ENCODE measurements at places on chromosomes 4 and X.
A peak's percentile ranks its signal among the peaks of the same experiment; 100 is the strongest.

DNA sequence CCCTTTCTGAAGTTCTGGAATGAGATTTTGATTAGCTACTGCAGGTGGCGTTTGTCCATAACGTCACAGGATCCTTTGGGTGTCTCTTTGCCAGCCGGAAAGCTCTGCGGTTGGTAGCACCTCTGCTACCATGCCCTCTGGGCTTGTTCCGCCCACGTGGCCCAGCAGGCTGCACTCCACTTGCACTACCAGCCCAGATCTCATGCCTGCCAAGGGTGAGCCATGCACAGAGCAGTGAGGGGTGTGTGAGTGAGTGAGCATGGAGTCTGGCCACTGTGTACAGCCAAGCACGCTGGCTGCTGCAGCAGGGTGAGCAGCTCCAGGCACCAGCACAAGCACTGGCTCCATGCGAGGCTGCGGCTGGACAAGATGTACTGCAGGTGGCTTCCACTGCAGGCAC, 6.6 kb upstream of the HNRNPD start:
- no peak for DNase-seq

DNA sequence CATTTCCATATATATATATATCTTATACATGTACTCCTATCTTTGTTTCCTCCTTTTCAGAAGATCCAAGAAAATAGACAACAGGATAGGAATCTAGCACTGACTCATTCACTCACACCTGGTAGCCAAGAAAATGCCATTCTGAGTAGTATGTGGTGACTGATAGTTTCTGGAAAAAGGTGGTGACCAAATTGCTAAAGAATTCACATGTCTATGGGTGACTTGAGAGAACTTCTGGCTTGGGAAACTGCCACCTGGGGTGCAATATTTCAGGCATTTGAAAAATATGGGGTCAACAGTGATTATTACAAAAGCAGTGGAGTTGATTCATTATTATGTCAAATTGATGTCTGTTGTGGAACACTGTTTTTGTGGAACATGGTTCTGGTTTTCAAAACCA, 605.1 kb downstream of the PCDH18 start:
- DNase-seq, result peak; percentile 9

DNA sequence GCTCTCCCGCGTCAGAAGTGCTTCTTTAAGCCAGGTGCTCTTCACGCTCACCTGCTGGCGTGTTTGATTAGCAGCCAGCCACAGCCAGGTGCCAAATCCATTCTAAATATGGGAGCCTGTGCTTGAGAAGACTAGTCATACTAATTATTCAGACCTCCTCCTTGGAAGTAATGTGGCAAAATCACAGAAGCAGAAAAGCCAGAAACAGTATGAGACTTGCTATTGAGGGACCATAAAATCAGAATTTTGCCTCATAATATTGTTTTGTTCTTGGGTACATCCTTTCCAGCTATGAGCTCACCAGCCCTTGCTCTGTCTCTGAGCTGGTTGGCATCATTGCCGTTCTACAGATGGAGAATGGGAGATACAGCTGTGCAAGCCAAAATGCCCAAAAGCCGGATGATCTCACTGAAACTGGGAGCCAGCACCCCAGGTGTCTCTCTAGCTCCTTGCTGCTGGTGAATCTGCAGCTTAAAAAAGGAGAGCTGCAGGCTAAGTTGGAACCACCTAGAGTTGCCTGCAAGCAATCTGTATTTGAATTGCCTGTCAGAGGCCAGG, 205.4 kb downstream of the SHROOM3 start:
- no peak for DNase-seq

DNA sequence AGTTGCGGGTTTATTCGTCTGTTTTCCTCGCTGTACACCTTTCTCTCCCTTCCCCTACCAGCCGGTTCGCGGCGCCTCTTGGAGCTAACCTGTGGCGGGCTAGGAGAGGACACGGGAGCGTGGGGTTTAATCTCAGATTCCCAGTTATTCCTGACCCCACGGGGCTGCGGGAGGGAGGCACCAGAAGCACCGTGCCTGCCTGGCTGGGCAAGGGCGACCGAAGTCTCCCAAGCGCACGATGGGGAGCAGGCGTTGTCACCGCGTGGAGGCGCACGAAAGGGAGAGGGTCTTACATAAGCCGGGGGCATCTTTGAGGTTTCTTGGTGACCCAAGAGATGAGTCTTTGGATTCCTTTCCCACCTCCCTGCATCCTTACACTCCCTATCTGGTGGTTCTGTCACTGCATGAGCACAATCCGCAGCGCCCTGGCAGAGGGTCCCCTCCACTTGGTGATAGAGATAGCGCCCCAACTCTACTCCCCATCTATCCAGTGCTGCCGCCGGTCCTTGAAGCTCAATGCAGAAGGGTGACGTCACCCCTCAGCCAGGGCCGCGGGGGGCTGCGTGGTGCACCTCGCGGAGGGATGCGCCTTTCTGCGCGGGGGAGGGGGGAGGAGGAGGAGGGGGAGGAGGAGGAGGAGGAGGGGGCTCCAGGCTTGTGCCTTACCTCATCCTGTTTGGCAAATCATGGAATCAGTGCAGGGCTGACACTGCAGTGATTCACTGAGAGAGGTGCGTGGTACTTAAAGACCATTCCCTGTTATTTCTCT, 793 bp downstream of the TSPAN7 start:
- peak; percentile 3 for DNase-seq

DNA sequence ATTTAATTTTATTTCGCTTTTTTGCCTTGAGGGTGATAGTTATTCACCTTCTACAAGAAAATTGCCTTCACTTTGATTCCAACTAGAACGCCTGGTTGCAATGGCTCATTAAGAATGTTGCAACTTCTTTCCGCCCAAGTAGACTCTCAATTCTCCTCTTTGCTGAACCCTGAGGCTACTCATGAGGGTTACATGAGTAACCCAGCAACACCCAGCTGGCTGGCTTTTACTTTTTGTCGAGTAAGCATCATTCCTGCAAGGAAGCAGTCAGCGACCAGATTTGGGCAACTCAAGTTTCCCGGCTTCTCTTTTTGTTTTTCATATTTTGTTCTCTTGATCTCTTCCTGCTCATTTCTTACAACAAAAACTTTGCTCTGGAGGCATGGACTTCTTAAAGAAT, 495.4 kb downstream of the PACRGL start:
- no peak for DNase-seq

DNA sequence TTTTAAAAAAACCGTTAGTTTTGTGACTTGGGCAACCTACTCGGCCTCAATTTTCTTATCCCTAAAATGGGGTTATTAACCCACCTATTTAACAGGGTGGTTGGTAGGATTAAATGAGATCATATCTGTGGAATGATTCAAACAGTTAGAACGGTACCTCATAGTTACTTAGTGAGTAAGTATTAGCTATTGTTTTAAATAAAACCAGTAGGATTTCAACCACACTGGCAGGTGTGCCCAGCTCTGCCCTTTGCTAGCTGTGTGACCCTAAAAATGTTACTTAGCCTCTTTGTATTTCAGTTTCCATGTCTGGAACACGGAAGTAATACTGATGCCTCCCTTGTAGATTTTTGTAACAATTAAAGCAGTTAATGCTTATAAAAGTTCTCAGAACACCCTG, 225.8 kb upstream of the SPRY1 start:
- no peak for DNase-seq

GRCh38 chrX:76931518-76931917, 504.0 kb downstream of the MAGEE1 start:
- DNase-seq, result no peak

GRCh38 chr4:78423790-78424189, 127.8 kb upstream of the ANXA3 start:
- DNase-seq, result no peak

DNA sequence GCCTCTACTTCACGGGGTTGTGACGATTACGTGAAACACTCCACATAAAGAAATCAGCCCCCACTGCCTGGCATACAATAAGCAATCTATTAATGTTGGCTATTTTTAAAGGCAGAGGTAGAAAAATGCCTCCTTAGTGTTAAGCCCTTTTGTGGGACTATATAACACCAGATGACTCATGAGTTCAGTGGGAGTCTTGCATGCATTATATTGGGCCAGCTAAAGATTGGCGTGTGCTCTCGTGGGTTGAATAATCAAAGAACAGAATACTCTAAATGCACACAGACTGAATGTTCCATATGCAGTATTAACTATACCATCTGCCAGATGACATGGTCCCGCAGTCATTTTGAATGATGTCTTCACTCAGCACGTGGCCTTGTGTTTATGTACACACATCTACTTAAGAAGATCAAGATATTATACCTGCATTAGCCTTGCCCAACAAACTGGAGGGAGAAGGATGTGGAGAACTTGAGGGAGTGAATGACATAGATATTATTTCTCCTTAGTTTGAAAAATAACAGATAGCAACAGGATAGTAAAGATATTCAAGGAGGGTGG, 85.0 kb upstream of the MYOZ2 start:
- DNase-seq, result no peak

DNA sequence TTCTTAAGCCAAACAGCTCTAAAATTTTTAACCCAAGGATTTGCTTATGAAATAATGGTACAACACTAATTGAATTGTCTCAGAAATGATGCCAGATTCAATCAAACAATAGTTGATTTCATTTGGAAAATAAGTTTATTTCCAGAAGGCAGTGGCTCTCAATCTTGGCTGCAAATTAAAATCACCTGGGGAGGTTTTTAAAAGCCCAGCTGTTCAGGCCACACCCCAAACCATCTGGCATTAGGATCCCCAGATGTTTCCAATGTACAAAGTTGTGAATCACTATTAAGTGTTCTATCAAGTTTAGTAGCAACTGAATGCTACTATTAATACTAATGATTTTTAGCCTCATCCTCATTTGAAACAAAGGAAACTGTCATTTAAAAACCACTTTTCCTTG, 22.2 kb downstream of the TMEM184C start:
- peak; percentile 32 for DNase-seq

GRCh38 chr4:182454440-182455013, 211.3 kb downstream of the TENM3 start:
- no peak for DNase-seq

DNA sequence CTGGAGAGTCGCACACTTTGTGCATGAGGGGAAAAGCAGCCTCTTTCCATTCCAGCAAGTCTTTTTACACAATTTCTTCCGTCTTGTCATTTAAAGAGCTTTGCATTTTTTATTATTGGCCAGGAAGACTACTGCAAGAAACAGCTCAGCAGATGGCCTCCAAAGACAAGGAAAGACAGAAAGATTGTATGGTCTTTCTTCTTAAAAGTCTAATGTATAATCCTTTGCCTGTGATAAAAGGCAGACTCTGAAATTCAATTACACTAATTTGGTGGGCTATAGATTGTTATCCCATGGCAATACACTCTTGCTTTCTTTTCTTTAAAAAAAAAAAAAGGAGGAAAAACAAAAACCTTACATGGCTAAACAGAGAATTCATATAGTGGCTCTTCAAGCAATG, 5.9 kb downstream of the CAPN6 start:
- DNase-seq, result no peak

- no peak for DNase-seq
These were observed 42.6 kb downstream of the SHROOM4 start for GRCh38 chrX:50771382-50771781.

DNA sequence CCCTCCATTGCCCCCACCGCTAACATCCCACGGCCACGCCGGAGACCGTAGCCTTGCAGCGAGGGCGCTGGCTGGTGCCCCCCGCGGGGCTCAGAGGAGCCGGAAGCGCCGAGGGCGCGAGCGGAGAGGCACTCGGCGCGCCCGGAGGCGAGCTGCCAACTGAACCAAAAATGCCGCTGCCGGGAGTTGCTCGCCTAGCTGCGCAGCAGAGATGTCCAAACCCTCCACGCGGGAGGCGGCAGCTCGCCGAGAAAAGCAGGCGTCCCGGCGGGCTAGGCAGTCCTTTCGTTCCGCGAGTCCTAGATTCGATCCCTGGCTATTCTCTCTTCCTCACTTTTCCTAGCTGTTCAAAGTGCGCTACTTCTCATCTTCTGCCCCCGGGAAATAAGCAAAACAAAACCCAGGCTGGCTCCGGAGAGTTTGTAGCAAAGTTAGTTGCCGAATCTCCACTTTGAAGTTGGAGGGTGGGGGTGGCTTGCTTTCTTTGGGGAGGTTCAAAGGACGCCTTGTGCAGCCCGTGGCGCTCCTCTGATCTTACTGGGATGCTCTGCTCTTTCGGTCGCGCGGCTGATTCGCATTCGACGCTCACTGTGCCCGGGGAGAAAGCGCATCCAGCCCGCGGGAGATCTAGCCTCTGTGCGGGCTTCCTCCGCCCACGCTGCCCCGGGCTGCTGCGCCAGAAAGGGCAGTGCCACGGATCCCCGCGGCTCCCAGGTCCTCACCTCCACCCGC, 723 bp downstream of the NKX6-1 start:
- peak; percentile 67 for DNase-seq

GRCh38 chr4:6106156-6106555, 87.9 kb upstream of the C4orf50 start:
- no peak for DNase-seq

DNA sequence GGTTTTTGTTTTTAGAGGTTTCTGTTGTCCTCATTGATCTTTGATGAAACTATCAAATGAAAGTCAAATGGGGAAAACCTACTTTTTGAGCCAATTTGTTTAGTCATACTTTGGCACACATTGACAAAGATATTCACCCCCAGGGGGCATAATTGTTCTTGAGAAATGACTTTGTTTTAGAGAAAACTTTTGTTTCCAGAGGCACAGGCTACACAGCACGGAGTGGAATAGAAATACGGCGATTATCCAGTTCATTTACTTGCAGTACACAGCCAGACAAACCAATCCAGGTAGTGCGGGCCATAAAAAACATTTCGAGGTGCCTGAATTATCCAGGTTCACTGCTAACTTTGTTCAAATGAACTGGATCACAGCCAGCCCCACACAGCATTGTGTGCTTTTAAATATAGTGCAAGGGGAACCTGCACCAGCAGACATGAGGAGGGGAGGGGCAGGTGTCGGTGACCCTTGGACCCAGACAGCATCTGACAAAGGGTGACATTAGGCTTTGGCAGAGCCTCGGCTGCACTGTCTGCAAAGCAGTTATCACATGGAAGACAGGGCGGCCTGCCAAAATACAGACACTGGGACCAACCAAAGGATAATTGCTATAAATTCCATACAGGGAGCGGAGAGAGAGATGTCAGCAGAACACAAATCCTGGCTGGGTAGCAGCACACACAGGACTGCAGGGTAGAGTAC, 179.6 kb upstream of the NOCT start:
- no peak for DNase-seq

DNA sequence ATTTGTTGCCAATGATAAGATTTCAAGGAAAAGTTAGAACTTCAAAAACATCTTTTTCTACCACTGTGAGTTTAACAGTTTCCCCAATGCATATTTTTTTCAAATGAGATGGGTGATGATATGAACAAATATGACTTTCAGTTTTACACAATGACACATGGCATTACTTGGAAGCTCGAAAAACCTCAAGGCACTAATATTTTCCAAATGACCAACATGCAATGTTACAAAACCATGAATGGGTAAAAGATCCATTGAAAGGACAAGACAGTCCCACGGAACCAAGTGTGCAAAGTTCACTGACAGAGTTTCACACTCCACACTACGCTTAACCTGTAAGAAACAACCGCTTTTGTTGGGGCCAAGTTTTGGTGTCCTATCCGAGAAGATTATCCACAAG, 84.5 kb downstream of the CD99L2 start:
- peak; percentile 11 for DNase-seq

- peak; percentile 47 for DNase-seq
These were observed 62.2 kb upstream of the PRPS1 start for GRCh38 chrX:107565931-107566603.

GRCh38 chr4:23888421-23889319, 1.2 kb downstream of the PPARGC1A start:
- DNase-seq, result peak; percentile 67

- DNase-seq, result no peak
These were observed 56.4 kb upstream of the NFKB1 start for GRCh38 chr4:102444752-102445151.

GRCh38 chr4:147768113-147768512, 36.2 kb downstream of the ARHGAP10 start:
- peak; percentile 68 for DNase-seq
